ENCODE measurements at places on chromosomes 6 and 20.

DNA sequence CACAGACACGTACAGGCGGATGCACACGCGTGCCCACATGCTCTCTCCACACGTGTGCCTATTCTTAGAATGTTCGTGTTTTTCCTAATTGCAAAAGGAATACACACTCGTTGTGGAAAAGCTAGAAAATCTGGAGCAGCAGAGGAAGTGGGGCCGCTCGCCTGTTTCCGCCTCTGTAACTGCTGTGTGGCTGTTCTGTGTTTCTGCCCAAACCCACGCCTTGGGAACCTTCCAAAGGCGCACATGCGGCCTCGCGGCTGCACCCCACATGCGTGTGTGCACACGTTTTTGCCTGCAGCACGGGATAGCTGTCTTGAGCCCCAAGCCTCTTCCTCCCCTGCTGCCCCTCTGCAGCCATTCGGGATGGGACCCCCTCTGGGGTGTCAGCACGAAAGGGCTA, 12.2 kb downstream of the SLC17A9 start:
- no peak for DNase-seq

DNA sequence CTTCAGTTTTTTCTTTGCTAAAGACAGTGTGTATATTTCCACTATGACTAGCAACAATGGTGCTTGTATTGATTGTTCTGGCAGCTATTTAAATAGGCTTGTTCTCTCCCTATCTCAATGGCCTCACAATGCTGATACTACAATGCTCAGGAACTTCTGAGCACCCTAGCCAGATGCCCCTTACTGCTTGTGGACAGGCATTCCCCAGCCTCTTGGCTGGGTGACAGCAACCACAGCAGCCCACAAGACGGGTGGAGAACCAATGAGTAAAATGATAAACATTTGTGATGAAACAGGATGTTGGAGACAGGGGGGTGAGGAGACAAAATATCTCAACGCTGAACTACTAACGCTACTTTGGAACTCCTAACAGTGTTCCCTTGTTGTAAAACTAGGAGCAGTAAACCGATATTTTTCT, 42.3 kb downstream of the HIVEP2 start:
- peak; percentile 44 for DNase-seq

DNA sequence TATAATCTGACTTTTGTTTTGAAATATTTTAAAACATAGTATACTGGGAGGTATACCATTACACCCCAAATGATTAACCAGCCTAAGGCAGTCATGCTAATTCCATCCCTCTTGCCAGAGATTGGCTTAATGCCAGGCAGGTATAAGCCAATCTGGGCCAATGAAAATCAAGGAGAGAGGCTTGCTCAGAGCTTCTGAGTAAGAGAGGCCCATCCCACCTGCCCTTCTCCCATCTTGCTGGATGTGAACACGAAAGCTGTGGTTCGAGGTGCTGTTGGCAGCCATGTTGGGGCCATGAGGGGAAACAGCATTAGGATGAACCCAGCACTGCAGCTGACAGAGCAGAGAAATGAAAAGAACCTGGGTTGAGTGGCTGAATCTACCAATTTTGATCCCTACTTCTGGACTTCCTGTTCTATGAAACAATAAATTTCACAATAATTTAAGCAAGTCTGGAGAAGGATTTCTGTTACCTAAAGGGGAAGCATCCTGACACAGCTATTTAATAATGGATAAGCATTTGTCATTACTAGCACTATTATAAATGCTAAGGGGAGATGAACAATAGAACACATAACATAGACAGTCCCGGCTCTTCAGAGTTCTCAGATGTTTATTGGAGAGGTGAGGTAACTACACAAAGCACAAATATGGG, 152.3 kb downstream of the CDC5L start:
- DNase-seq: no peak

DNA sequence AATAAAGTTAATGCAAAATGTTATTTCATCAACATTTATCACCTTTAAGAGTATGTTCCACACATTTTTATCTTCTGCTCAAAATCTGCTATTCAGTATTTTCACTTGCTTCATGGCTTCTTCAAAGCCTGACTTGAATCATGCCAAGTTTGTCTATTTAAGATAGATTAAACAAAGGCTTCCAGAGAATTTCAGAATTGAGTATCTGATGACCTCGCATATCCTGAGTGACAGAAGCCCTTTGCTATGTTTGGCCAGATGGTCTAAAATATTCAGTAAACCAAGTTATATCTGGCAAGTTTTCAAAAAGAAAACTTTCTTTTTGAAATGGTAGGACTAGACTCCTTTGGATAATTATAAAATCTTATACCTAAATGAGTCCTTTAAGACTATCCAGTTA, 348.9 kb upstream of the KCNQ5 start:
- no peak for DNase-seq

- DNase-seq: no peak
These were observed 244.0 kb downstream of the RIMS1 start for GRCh38 chr6:72130327-72130726.

GRCh38 chr20:62648318-62648995, 6.2 kb downstream of the SLCO4A1 start:
- no peak for DNase-seq

- no peak for DNase-seq
These were observed 49.7 kb upstream of the ARMH2 start for GRCh38 chr6:24848461-24848860.

DNA sequence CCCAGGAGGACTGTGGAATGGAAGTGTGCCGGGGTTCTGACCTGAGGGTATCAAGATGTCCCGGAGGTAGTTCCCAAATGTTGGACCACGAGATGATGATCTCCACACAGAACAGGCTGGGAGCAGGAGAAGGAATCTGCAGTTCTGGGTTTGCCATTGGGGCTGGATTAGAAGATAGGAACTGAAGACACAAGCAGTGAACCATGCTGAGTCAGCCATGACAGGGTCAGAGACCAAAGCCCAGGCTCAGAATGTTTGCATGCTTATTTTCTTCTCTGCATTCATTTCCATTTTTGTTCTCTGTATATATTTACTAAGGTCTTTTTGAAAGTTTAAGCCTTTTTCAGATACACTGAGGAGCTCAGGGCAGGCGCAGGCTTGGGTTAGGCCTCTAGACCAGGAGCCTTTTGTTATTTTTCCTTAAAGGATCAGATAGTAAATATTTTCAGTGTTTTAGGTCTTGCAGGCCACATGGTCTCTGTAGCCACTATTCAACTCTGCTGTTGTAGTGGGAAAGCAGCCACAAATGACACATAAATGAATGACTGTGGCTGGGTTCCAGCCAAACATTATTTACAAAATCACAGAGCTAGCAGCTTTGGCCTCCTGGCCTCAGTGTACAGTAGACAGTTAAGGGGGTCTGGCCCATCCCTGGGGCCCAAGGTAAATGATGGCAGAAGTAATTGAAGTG, 28.5 kb downstream of the SLC35D3 start:
- no peak for DNase-seq

GRCh38 chr6:41935685-41936072, 5.9 kb downstream of the CCND3 start:
- DNase-seq: no peak

DNA sequence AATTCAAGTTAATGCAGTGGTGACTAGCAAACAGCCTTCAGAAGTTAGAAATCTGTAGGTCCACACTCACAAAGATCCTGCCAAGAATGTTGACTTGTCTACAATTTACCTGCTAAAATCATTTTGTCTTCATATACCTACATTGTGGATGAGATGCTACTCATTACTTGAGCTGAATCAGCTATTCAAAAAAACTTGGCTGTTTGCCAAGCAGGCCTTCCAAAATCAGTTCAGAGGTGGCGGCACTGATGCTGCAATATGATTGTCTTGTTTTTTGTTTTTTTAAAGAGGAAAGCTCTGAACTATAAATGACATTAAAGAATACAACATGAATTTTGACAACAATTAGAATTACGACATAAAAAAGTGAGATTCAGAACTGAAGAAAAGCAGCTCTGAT, 354.7 kb upstream of the KHDRBS2 start:
- no peak for DNase-seq

- no peak for DNase-seq
These were observed 58.2 kb downstream of the SMAP1 start for GRCh38 chr6:70725817-70726415.

- no peak for DNase-seq
These were observed 77.5 kb downstream of the FKBP5 start for GRCh38 chr6:35611240-35611639.

GRCh38 chr6:144659202-144660182, 374.4 kb downstream of the UTRN start:
- DNase-seq: no peak

DNA sequence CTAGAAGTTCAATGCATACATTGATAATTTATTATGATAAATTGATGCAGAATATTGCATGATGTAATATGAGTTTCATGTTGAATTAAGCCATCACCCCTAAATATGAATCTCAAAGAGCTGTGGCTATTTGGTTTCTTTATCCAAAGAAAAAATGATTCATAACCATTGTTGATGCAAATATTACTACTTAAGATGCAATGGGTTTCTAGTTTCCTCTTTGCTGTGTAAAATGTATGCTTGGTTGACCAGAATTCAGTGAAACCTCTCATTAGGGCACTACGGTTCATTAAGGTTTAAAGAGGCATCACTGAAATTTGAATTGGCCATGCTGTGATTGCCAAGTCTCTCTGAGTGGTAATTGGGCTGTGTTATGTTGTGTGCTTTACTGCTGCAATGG, 492.5 kb upstream of the FLRT3 start:
- DNase-seq: no peak

- no peak for DNase-seq
These were observed 1.4 kb downstream of the FGD2 start for GRCh38 chr6:37006793-37007339.

- no peak for DNase-seq
These were observed 43.3 kb upstream of the KIF25 start for GRCh38 chr6:167954151-167954550.

- no peak for DNase-seq
These were observed 64.3 kb downstream of the MRPL14 start for GRCh38 chr6:44062771-44063560.

DNA sequence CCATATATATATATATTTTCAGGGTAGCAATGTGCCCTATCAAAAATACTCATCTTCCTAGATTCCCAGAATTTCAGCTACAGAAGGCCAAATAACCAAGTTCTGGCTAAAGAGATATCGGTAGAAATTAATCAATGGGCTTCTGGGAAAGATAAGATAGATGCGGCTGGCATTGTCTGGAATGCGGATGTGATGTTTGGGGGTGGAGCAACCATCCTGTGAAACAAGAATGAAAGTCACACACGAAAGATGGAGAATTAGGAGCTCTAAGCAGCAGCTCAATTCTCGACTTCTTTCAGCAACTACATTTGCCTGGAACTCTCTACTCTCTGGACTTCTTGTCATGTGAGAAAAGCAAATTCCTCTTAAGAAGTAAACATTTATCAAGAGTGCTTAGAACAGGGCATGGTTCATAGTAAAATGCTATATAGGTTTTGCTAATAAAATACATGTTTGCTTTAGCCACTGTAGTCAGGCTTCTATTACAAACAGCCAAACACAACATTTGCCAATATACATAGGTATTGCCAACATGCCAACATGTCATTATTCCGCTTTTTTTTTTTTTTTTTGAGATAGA, 90.8 kb downstream of the CLIC5 start:
- DNase-seq: no peak

DNA sequence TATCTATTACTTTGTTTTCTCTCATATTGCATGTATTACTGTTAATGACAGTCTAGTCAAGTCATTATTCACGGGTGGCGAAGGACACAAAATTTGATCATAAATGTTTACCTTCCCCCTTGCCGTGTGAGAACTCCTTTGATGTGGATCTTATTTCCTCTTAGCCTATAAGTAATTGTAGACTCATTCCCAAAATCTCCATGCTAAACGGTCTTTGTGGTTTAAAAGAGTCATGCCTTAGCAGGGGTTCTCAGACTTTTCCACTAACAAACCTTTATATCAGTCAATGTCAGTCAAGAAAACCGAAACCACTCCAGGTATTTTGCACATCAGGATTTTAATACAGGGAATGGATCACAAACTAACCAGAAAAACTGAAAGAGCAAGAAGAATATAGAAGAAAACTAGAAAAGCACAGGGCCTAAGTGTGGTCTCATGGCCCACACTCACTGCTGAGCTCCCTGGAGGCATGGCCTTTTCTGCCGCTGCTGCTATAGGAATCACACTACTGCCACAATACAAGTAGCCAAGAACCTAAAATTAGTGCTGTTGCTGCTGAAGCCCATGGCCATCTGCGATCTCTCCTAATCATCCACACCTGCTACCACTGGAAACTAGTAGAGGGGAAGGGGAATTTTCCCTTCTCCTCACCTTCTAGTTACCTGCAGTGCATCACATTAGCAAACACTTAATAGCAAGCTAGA, 186.0 kb upstream of the POU3F2 start:
- DNase-seq: no peak

DNA sequence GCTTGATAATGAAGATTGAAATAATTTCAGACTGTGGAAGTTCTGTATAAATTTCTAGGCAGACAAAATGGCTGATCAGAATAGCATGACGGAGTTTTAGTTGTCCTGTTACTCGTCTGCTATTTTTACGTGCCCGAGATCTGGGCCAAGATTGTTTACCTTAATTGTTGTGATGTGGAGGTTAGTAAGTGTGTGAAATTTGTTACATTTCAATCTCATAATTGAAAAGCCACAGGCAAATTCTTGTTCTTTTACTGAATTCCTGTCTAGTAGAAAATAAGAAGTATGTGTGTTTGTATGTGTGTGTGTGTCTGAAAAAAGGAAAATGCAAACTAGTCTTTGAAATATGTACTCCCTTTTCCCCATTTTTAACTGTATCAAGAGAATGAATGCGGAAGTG, 115.2 kb downstream of the UTRN start:
- no peak for DNase-seq

GRCh38 chr6:7998103-7998725, 66.0 kb downstream of the BLOC1S5 start:
- no peak for DNase-seq

DNA sequence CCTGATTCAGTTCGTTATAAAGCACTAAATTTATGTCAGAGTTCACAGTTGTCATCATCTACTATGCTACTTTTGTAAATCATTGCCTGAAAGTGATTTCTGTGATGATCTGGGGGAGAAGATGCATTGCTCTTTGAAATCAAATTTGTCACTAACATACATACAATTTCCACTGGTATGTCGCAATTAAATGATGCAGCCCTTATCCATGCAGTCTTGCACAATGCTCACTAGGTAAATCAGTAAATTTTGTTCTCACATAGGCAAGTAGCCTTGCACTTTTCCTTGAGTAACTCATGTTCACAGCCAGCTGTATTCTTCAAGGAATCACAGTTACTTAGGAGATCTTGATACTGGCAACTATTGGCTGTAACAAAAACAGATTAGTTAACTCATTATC, 20.8 kb downstream of the CRISP2 start:
- no peak for DNase-seq

DNA sequence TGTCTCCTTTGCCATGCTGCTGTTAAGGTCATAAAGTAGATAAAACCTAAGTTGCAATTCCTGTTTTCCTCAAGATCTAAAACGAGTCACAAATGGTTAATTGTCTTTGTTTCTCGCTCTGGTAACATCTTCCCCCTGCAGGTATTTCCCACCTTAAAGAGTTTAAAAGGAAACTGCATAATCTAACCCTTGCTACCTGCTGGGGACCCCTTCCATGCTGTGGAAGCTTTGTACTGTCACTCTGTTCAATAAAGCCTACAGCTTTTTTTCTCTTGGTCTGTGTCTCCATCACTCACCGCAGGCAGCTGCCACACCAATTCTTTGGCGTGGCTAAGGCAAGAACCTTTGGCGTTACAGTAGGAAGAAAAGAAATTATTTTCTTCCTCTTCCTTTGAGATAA, 117.7 kb upstream of the GJE1 start:
- no peak for DNase-seq

GRCh38 chr6:4318321-4318720, 182.9 kb upstream of the ECI2 start:
- DNase-seq: no peak

Data from stimulated activated CD8-positive, alpha-beta memory T cell treated with anti-CD3 and anti-CD28 coated beads, Interleukin-4, amount 100 ng/mL, for 1 hour (primary cell).